ENCODE measurements at places on chromosomes 12 and 14. TPM values are rescaled to one million over a fixed set of nuclear protein-coding genes. Genes with fewer than 3 reads are reported as not detected.

GRCh38 chr12:65868878-65869277, 44.6 kb downstream of the HMGA2 start:
- DNase-seq: no peak

DNA sequence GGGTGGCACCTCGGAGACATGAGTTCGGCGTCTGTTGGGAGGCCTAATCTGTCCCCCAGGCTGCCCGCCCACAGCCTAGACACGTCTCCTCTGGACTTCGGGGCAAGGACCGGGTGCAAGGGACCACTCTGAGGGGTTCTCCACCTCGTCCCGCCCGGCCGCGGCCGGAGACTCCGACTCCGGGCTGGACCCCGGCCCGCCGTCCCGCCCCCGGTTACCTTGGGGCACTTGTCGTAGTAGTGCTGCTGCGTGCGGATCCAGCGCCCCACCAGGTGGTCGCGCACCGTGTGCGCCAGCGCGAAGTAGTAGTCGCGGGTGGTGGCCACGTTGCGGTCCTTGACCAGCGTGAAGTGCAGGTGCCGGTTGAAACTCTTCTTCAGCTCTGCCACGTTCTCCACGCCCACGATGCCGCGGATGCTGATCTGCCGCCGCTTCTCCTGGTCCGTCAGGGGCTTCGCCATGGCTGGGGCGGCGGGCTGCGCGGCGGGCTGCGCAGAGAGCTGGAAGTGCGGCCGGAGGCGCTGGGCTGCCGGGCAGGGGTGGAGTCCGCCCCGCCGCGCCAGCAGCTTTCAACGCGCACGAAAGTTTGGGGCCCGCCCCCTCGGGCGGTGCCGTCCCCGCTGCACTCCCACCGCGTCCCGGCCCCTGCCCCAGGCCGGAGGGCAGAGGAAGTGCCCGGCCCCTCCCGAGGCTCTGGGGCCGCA, at the start of gene PYGL:
PYGL (minus strand) TSS at position 541 of the 704 bp plus-strand sequence; CDS start at position 461, 80 bp downstream.
- peak; percentile 76 for DNase-seq

- no peak for DNase-seq
These were observed 32.4 kb upstream of the AP4S1 start for GRCh38 chr14:30993071-30993470.

DNA sequence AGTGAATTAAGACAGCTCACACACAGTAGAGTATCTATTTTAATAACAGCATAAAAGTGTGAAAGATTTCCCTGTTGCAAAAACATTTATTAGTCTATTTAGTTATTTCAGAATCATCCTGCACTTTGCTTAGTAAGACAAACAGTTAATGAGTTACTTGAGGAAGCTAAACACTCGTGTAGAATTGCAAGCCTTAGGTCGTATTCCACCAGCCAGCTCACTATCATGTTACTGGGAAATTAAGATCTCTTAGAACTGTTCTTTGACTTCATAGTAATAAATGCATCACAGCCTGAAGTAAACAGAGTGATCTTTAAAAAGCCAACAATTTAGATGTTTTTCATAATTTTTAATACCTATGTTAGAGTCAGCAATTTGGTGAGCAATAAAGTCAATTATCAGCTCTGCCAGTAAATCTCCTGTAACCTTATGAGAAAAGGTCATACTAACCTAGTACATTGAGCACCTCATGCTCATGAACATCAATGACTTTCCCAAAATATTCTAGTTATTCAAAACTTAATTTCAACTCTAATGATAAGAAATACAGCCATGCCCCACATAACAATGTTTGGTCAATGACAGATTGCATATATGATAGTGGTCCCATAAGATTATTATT, 26.7 kb upstream of the ETNK1 start:
- DNase-seq: no peak

GRCh38 chr12:114655934-114656749, 27.8 kb downstream of the TBX3 start:
- DNase-seq: peak; percentile 99

DNA sequence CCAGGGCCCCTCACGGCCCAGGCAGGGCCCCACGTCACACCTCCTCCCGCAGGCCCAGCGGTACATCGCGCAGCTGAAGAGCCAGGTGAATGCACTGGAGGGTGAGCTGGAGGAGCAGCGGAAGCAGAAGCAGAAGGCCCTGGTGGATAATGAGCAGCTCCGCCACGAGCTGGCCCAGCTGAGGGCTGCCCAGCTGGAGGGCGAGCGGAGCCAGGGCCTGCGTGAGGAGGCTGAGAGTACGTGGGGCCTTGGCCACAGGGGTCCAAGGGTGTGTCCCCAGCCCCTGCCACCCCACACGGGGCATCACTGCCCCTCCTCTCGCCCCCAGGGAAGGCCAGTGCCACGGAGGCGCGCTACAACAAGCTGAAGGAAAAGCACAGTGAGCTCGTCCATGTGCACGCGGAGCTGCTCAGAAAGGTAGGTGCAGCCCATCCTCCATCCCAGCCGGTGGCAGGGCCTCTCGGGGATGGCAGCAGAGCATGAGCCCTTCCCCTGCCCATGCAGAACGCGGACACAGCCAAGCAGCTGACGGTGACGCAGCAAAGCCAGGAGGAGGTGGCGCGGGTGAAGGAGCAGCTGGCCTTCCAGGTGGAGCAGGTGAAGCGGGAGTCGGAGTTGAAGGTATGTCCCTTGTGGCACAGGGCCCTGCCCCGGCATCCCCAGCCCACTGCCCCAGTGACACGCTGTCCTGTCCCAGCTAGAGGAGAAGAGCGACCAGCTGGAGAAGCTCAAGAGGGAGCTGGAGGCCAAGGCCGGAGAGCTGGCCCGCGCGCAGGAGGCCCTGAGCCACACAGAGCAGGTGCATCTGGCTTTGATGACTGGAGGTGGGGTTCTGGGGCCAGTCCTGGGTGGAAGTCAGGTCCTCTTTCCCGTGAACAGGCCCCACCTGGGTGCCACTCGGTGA, 20.9 kb downstream of the HIP1R start:
- no peak for DNase-seq

GRCh38 chr12:62660756-62661155, 194.1 kb downstream of the MON2 start:
- DNase-seq: peak; percentile 59

GRCh38 chr12:122527478-122527944, 462 bp downstream of the KNTC1 start:
- peak; percentile 10 for DNase-seq

GRCh38 chr12:26627335-26627734, 205.7 kb downstream of the ITPR2 start:
- DNase-seq: peak; percentile 25

DNA sequence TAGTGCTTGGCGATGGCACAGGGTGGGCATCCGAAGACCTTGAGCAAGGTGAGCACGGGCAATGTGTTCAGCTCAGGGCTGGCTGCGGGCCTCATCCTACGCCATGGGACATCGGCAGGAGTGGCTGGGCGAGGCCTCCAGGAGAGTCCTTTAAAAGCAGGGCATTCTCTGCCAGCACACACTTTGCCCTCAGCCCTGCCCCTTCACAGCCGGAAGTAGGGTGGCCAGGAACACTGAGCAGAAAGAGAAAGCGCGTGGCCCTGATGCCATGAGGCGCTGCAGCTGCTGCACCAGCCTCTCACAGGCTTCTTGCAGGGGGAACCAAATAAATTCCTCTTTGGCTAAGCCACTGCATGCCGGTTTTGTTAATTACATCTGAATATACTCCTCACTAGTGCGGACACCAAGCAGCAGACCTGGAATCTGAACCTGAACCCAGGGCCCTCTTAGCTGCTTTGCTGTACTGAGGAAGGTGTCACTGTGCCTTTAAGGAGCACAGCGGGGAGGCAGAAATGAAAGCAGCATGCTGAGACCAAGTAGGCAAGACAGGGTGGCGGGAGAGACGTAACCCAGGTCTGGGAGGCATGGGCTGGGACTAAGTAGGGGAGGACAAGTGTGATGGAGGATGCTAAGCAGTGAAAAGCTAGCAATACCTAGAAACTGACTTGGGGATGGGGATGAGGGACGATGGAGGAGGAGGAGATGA, 155.2 kb downstream of the TTC7B start:
- DNase-seq: no peak

OTX2 gene
- not detected for total RNA-seq

SSPN gene
- total RNA-seq: 9.8 TPM

KSR2 gene
- not detected for total RNA-seq
